Left cardiac atrium (tissue), 4 donors: ENCODE measurements at places on chromosomes 13 and 19. TPM values are rescaled to one million over a fixed set of nuclear protein-coding genes. Genes with fewer than 3 reads are reported as not detected.

The S1PR5 gene
- total RNA-seq = 0.21 TPM

The PALM3 gene
- 0.88 TPM for total RNA-seq

The NCAN gene
- not detected for total RNA-seq

The TTC9B gene
- total RNA-seq = not detected

The KLK12 gene
- total RNA-seq = not detected

The ADM5 gene
- 1.2 TPM for total RNA-seq

The ZNF580 gene
- total RNA-seq = 17.7 TPM
